ENCODE measurements at places on chromosomes 7 and 10. TPM values are rescaled to one million over a fixed set of nuclear protein-coding genes. Genes with fewer than 3 reads are reported as not detected.

The LRRC17 gene
- total RNA-seq, result 0.25 TPM

The NEBL gene
- total RNA-seq, result 0.05 TPM

The GIMAP1 gene
- total RNA-seq, result 5.5 TPM

The KNDC1 gene
- not detected for total RNA-seq

The MYL10 gene
- total RNA-seq, result not detected

The RPEL1 gene
- total RNA-seq, result not detected

The ALOX5 gene
- 0.21 TPM for total RNA-seq

The GLI3 gene
- total RNA-seq, result 0.30 TPM

The TMEM178B gene
- total RNA-seq, result 0.23 TPM

The ING3 gene
- total RNA-seq, result 26.5 TPM

DNA sequence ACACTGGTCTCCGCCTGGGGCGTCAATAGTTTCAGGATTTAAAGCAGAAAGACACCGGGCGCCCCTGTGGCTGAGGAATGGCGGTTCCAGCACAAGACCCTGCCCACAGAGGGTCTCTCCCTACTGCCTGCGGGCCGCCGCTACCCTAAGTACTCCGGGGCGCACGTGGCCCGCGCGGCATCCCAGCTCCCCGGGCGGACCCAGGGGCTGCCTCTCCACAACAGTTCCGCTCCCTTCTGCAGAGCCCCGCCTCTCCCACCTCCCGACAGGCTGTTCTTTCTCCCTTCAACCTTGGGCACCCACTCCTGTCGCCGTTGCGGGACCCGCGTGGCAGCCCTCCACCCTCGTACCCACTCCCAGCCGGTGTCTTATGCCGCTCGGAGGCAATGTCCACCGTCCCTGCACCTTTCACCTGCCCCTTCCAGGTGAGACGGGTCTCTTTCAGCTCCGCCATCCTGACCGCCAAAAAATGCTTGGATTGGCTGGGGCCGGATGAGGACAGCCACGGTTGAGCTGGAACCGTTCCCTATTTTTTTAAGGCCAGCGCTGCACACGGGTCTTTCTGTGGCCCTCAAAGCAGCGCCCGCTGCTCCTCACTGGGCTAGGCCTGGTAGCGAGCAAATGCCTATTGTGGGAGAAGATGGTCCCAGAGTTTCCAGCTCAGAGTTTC, 1.6 kb upstream of the NKX2-3 start:
- no peak for DNase-seq

- DNase-seq, result no peak
These were observed 256.9 kb upstream of the TPK1 start for GRCh38 chr7:145092766-145093165.

GRCh38 chr7:265192-265997, 24.6 kb upstream of the FOXL3 start:
- no peak for DNase-seq

DNA sequence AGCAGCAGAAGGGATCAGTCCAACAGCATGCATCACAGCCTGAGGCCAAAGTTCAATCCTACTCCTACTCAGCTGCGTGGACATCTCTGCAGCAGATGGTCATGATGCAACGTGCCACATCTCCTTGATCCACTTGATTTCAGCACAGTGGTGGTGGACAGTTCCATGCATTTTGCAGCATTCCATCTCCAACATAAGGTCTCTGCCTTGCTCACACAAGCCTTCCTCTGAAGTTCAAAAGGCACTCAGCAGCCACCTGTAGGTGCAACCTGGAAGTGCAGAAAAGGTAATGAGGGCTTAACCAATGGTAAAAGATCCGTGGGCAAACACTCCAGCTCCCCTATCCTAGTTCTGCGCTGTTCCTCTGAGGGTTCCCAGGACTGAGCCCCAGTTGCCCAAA, 57.5 kb upstream of the CHCHD3 start:
- DNase-seq, result peak; percentile 18

- no peak for DNase-seq
These were observed 136.4 kb downstream of the CUBN start for GRCh38 chr10:16993186-16993585.

DNA sequence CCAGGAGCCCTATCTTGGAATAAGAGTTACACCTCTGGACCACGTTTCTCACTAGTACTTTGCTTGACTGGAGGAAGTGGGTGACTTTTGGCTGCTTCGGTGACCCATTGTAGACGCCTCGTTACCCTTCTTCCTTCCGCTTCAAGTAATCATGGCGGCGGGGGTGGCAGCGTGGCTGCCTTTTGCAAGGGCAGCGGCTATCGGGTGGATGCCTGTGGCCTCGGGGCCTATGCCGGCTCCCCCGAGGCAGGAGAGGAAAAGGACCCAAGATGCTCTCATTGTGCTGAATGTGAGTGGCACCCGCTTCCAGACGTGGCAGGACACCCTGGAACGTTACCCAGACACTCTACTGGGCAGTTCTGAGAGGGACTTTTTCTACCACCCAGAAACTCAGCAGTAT, 1.5 kb downstream of the KCND2 start:
- no peak for DNase-seq

DNA sequence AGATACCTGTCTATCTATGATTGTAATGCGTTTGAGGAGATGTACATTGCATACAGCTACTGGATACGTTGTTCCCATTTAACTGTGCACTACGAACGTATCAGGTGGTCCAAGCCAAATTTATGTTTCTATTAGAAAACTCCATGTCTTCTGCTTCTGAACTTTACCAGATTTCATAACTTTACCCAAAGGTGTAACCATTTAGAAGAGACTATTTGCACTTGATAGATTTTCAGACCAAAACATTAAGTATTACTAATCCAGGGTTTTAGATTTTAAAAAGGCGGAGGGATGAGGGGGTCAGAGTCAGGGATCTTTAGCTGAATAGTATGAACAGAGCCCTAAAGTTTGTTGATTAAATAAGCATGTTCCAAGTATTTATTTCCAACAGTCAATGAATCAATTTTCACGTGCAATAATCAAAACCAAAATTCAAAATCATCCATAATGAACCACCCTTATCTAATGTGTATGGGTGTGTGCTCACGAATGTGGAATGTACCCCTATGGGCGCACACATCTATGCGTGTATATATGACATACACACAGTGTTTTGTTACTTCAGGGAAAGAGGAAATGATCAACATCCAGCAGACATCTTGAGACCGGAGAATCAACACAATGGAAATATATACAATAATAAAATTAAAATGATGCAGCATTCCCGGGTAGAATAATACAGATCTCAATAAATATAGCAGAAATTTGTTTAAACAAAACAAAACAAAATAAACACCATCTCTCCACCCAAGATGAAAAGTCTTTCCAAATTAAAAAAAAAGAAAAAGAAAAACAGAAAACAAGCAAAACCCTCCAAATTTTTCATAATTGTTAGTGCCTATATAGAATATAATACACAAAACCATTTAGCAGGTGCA, 3.4 kb downstream of the FEZF1 start:
- no peak for DNase-seq

DNA sequence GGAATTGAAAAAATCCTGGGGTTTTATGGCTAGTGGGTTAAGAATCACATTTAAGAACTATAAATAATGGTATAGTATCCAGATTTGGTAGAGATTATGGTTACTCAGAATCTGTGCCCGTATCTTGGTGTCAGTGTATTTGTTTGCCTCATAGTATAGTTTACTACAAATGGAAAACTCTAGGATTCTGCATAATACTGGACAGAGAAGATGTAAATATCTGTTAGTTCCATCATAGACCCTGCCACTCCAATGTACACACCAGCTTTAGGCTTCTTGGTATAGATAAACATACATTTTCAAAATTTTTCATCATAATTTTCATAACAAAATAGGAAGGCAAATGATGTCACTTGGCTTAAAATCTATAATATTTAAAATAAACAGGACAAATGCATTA, 108.1 kb downstream of the CFTR start:
- DNase-seq, result no peak

- DNase-seq, result peak; percentile 88
These were observed 70.8 kb upstream of the UCN3 start for GRCh38 chr10:5293691-5294550.

DNA sequence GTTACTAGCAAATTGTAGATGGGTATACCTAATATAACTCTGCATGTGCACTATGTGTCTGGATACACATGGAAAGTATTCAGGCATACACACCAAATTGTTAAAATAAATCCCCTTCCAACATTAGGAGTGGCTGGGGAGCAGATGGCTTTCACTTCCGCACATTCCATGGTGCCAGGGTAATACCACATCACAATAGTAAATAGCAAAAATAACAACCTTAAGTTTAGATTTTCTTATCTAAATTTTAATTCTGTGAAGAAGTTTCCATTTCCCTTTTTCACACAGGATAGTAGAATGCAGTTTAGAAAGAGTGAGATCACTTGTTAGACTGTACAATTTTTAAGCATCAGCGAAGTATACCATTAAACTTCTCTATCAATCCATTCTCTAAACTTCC, 5.8 kb upstream of the ALOX5 start:
- no peak for DNase-seq

GRCh38 chr7:99027241-99027640, 116.7 kb downstream of the SMURF1 start:
- no peak for DNase-seq

DNA sequence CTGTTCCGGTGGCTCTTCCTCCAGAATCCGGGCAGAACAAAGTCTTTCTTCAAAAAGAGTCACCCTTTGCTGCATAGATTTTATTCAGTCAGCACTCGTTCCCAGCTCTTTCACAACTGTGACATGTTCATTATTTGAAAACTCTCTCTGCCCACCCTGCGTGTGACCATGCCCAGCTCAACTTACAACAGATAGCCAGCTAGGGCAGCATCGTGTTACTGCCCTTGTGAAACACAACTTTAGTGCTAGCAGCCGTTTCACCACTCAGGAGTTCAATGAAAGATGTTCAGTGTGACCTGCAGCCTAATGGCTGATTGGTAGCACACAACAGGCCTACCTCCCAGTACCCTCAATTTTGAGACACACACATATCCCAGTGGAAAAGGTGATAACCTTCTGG, 57.9 kb downstream of the ZNF438 start:
- DNase-seq, result no peak

DNA sequence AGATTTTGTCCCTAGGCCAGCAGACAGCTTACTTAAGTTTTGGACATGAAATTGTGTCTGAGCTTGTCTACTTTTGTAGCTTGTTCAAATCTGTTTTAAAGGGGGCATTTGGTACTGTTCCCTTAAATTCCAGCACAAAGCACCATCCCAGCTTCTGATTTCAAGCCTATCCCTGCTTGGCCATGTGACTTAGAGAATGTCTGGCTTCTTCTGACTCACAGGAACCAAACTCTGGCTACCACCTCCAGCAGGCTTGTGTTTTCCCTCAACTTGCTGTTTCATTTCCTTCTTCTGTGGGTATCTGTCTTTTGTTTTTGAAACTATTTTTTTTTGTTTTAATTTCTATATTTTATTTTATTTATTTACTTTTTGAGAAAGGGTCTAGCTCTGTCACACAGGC, 97.9 kb upstream of the FZD8 start:
- DNase-seq, result no peak

DNA sequence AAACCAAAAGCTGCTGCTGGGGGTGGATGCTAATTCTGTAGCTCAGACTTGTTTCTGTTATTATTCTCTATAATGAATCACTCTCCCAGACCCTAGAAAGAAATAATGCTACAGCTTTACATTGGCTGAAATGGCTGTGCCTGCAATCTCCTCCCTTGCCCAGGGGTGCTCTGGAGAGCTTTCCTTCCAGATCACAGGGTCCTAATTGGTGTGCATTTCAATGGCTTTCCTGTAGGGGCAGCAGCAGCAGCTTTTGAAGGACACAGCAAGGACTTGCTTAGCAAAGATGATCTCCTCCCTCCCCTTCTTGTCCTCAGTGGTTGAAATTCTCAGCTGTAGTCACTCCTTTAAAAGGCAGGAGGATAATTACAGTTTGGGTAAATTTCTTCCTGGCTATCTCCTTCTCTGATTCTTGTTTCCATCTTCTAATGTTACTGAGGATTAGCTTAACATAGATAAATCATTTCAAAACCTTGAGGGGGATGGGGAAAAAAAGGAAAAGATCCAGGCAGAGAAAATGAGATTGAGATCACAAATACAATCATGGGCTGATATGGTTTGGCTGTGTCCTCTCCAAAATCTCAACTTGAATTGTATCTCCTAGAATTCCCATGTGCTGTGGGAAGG, 120.2 kb upstream of the CTTNBP2 start:
- peak; percentile 25 for DNase-seq

GRCh38 chr7:5177060-5177459, 13.0 kb upstream of the WIPI2 start:
- no peak for DNase-seq

DNA sequence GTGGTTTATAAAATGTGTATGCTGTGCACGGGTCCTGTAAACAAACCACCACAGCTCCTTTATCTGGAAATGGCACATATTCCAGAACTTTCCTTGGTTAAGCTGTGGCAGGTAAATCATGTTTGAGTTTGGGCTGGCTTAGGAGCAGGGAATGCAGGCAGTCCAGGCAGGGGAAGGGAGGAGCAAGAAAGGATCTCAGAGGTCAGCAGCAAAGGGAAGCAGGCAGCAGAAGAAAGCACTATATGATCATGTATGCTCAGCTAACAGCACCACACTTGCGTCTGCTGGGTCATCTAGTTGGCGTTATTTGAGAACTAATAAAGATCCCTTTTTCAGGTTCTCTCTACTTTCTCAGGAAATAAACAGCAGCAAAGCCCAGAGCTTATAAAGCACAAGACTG, 7.8 kb downstream of the ICA1 start:
- DNase-seq, result no peak

Data from activated CD4-positive, alpha-beta T cell treated with anti-CD3 and anti-CD28 coated beads for 36 hours (primary cell).